Stimulated activated CD4-positive, alpha-beta T cell treated with anti-CD3 and anti-CD28 coated beads, Interleukin-4, amount 100 ng/mL, for 4 hours (primary cell): ENCODE measurements at places on chromosomes 12 and 14.

GRCh38 chr12:64387197-64387816 is 3.3 kb downstream of the C12orf56 start:
- DNase-seq: no peak

DNA sequence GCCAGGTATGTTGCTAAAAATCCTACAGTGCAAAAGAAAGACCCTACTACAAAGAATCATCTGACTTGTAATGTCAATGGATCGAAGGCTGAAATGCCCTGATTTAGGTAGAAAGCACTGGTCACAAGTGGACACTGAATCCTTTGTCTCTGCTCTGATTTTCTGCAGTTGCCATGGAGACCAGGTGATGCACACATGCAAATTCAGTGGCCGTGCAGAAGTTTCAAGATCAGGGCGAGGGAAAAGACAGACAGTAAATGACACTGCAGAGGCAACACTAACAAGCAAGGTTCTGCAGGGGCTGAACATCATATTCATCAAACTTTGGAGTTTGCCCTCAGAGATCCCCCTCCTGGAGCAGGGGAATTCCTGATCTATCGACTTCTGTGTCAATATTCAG is 370.3 kb upstream of the TMEM132C start:
- DNase-seq: no peak

DNA sequence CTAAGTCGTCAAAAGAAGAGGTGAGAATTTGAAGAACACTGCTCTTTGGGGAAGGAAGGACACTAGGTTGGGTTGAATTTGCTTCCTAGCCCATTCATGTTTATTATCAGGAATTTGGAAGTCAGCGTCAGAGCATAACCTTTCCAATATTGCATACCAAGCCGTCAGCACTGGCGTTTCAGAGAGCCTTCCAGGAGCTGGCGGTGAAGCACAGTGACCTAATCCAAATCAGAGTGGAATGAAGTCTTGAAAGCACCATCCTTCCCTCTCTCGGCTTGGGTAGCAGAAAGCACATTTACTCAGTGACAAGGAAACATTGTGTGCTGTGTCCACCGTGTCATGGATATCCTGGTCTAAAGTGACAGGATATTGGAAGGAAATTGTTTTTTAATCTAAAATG is 240.3 kb upstream of the PELI2 start:
- no peak for DNase-seq

DNA sequence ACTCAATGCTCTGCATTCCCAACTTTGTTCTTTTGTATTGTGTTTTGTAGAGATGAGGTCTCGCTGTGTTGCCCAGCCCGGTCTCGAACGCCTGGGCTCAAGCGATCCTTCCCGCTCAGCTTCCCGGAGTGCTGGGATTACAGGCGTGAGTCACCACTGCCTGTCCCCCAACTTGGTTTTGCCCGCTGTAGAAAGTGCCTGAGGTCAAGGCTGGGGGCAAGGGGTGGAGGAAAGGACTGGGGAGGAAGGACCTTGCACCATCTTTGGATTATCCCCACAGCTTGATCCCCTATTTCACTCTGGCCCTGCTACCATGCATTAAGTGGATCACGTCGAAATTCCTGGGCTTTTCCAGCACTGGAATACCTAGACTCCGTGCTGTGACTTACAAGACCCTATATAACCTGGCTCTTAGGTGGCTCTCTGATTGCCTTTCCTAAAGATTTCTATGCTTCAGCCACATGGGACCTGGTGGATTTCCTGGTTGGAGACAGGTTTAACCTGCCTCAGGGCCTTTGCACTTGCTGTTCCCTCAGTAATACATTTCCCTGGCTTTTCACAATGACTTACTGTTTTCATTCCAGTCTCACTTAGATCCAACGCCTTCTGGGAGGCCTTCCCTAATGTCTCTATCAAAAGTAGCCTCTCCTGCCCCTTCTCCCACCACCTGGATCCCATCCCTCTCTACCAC is 608 bp upstream of the PIANP start:
- DNase-seq: no peak

- no peak for DNase-seq
Measured at GRCh38 chr14:21395450-21395849, 11.6 kb upstream of the SUPT16H start.

- DNase-seq: no peak
Measured at GRCh38 chr12:13942826-13943225, 38.6 kb downstream of the GRIN2B start.

DNA sequence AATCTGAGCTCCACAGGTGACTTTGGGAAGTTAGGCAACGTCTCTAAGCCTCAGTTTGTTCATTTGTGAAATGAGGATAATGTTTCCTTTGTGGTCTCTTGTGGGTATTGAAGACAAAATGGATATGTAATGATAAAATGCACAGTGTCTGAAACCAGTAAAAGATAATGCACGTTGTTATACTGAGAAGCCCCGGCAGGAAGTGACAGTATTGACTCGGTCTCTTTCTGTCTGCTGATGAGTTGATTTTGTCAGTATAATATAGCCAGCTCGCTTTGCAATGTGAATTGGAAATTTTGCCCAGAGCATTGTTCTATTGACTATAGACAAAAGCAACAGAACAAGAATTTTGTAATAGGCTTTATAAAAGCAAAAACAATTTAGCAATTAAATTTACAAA is 49.2 kb upstream of the SLC38A1 start:
- no peak for DNase-seq

- DNase-seq: peak; percentile 23
Measured at GRCh38 chr14:102774391-102775153, 2.7 kb upstream of the TRAF3 start.

DNA sequence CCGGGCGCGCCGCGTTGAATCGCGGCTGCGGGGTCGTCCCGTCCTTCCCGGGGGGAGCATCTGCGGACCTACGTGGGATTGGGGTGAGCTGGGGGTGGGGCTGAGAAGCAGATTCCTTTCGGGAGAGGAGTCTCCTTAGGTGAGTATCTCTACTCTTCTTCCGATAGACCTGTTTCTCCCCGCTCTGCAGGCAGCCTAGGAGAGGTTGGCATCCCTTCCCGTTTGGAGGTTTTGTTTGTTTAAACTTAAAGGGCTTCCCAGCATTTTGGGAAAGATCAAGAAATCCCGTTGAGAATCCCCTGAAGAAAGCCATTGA is 411 bp downstream of the TTLL5 start:
- DNase-seq: no peak

- no peak for DNase-seq
Measured at GRCh38 chr14:32594766-32595165, 265.7 kb downstream of the AKAP6 start.

DNA sequence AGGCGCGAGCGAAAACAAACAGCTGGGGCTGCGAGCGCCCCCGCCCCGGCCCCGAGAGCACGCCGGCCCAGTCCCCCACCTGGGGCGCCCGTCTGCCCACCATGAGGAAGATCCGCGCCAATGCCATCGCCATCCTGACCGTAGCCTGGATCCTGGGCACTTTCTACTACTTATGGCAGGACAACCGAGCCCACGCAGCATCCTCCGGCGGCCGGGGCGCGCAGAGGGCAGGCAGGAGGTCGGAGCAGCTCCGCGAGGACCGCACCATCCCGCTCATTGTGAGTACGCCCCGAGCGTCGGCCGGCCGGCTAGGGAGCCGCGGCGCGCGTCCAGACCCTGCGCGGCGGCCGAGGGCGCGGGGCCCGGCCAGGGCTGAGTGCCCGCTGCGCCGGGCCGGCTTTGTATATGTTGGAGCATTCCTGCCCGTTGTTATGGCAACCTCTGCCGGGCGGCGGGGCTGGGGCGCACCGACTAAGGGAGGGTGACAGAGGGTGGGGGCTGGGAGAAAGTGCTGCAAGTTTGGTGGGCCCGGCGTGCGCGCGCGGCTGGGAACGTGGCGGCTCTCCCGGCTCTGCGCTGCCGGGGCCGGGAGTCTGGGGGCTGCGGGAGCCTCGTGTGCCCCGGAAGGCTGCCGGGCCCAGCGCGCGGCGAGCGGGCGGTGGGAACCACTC is 367 bp downstream of the GALNT16 start:
- DNase-seq: no peak

DNA sequence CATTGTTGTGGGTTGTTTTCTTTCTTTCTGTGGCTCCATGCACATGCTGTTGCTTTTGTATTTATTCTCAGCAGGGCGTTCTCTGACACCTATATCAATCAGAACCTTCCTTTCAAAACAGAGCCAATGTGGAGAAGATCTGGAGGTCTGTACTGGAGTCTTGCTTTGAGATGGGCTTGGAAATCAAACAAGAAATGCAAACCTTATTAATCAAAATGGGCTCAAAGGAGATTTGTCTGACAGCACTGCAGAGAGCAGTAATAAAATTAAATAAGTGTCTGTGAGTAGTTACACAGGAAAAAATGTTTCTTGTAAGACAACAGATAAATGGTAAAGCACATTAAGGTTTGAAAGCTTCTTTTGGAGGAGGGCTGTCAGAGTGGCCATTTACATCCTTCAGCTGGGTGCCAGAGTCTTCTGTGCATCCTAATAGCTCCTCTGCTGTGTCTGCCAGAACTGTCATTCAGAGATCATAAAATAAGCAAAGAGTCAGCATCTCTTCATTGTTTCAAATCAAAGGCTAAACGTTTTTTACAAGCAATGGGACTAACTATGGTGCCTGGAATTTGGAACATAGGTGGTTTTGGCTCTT is 414.3 kb downstream of the NAV3 start:
- DNase-seq: no peak

DNA sequence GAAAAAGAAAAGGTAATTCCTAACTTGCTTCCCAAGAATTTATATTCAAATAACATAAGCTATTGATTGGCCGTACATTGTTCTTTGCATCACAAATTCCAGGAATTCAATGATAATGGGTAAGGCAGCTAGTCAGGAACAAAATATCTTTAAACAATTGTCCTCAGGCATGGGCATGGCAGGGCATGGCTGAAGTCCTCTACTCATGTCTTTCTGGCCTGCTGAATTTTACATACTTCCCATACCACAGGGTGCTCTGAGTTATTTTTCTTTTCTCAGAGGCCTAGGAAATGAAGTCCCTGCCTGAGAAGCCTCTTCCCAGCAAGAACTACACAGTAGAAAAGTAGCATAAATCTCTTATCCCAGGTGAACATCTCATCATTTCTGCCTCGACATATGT is 15.1 kb upstream of the DRAM1 start:
- DNase-seq: no peak

- peak; percentile 62 for DNase-seq
Measured at GRCh38 chr12:6936636-6937480, 6.8 kb upstream of the RNU7-1 start.

GRCh38 chr12:127381681-127382080 is 885.3 kb upstream of the TMEM132C start:
- DNase-seq: no peak

DNA sequence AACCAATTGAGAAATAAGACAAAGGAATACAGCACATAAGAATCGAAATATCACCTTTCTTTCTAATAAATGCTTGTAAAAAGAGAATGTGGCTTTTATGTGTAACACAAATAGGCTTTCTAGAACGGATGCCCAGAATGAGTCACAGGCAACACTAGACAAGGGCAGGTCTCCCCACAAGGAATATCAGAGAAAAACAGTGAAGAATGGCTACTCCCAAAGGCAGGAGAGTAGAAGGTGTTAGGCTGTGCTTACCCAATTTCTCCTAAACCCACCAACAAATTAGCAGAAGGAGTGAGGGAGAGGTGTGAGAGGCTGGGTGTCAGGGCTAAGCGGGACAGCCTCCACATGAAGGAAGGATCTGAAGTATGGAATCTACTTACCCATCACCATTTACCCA is 55.2 kb downstream of the GALNT4 start:
- DNase-seq: no peak

DNA sequence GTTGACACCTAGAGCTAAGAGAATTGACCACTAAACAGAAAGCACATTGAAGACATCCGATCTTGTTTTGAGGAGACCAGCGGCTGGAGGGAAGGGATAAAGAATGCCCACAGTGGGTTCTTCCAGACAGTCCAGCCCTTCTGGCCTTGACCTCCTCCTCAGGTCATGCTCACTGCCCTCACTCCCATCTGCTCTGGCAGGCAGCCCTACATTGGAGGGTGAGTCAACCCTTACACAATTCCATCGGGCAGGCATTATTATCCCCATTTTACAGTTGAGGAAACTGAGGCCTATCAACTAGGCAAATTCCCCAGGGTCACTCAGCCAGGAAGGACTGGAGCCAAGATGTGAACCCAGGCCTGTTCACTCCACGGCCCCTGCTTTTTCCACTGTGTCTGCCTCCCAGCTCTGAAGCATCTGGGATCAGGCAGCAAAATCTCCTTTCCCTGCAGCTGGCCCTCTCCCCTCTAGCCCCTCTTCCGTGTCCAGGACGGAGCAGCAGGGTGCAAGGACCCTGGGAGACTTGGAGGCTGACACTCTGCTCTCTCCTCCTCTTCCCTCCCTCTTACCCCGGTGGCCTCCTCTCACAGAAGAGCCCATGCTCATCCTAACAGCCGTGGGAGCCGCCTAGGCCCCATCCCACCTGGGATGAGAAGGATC is 5.3 kb downstream of the SCNN1A start:
- no peak for DNase-seq

DNA sequence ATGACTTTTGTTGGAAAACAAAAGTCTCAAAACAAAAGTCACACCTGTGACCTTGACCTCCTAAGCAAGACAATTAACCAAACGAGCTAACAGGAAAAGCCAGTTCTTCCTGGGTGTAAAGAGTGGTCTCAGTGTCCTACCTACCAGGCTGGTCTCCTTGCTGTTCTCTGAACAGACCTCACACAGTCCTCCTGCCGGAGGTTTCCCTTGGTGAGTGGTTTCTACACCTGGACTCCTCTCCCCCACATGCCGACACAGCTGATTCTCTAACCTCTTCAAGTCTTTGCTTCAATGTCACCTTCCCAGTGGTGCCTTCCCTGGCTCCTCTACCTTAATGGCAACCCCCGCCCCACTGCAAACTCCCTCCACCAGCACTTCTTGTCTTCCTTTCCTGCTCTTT is 238.6 kb downstream of the ZFP36L1 start:
- DNase-seq: no peak

DNA sequence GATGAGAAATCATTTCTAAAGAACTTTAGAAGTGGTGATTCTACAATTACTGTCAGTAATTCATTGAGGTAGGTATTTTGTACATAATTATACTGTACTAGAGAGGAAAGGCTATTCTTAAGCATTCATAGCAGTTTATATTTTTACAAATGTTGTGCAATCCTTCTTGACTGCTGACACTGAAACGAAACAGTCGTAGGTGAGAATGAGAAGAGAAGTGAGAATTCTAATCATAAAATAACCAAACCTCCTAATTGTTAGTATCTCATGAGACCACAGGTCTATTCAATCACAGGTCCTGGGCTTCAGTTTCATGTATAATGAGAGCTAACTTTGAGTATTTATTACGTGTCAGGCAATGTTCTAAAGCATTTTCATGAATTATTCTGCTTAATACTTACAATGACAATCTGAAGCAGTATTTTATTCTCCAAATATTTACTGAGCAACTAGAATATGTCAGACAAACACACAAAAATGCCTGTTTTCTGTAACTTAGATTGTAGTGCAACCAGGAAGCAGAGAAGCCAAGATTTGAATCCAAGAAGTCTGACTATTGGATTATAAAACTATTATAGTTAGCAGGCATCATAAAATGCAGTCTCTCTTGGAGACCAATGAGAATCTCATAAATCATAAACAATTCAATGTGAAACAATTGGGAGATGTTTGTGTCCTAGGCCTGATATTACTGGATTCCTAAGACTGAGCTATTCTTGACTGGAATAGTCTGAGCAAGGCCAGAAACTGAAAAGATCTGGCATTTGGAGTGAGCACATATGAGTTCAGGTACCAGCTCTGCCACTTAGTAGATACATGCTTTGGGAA is 24.3 kb downstream of the RERG start:
- DNase-seq: no peak
